ENCODE measurements at places on chromosomes 2 and 18.

DNA sequence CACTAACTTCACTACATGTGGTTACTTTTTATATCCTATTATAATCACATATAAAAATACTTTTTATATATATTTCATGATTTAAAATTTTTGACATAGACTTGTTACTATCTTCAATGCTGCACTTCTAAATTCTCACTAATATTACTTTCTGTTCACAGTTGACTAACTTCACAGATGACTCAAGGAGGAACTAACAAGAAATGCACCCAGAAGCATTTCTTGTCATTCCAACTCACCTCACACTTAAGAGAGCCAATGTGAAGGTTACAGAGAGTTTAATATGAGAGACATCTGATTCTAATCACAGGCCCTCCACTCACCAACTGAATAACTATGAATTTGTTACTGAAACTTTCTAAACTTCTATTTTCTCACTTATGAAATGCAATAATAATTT is 399.8 kb upstream of the SLC8A1 start:
- no peak for DNase-seq

- DNase-seq, result no peak
These were observed 66.8 kb downstream of the ZNF236 start for GRCh38 chr18:76889091-76889699.

DNA sequence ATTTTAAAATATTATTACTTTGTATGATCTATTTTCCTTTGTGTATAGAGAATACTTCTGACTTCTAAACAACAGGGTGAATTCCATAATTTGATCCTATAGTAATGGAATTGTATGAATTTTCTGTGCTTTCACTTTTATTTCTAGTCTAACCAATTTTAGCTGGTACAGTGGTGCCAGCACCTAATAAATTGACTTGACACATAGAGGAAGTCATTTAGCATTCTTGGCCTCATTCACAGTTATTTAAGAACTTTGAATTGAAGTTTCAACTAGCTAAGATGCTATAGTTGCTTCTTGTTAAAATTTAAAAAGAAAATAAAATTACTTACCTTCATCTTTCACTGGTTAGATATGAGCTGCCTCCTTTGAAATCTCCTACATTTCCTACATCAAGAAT is 220.4 kb downstream of the CPS1 start:
- no peak for DNase-seq

GRCh38 chr2:12717191-12718014 is 667 bp downstream of the TRIB2 start:
- DNase-seq, result peak; percentile 35

DNA sequence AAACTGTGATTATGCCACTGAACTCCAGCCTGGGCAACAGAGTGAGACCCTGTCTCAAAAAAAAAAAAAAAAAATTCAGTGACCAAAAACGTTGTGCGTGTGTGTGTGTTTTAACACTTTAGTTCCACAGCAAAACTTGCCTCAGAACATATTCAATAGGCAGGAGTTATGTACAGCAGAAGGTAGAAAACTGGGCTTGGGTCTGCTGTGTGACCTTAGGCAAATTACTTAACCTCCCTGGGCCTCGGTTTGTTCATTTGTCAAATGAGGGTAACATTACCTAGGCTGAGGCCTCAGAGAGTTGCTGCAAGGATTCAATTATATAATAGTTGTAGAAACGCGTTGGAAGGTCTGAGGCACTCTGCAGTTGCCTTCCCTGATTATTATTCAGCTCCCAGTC is 10.3 kb upstream of the SCG2 start:
- DNase-seq, result no peak

GRCh38 chr18:31301201-31301655 is 16.7 kb upstream of the DSG1 start:
- DNase-seq, result no peak

- DNase-seq, result no peak
These were observed 513.2 kb downstream of the RNF144A start for GRCh38 chr2:7430421-7430868.

DNA sequence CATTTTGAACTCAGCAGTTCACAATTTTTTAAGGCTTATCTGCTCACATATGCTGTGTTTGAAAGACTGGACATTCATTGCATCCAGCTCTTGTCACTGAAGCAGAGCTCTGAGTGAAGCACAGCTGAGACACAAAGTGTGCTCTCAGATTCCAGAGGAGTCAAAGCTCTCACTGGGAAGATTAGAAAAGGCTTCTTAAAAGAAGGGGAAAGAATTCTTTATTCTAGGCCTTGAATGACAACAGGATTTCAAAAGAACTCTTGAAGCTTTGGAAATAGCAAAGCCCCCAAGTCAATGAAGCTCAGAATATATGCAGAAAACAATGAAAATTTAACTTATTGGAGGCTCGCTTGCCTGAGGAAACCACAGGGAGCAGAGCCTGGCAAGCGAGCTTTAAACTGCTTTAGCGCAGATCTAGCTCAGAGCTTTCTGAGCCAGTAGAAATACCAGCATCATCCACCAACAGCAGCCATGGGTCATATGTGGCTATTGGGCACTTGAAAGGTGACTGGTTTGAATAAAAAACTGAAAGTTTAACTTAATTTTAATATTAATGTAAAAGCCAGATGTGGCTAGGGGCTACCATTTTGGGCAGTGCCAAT is 369.7 kb downstream of the OSR1 start:
- no peak for DNase-seq

DNA sequence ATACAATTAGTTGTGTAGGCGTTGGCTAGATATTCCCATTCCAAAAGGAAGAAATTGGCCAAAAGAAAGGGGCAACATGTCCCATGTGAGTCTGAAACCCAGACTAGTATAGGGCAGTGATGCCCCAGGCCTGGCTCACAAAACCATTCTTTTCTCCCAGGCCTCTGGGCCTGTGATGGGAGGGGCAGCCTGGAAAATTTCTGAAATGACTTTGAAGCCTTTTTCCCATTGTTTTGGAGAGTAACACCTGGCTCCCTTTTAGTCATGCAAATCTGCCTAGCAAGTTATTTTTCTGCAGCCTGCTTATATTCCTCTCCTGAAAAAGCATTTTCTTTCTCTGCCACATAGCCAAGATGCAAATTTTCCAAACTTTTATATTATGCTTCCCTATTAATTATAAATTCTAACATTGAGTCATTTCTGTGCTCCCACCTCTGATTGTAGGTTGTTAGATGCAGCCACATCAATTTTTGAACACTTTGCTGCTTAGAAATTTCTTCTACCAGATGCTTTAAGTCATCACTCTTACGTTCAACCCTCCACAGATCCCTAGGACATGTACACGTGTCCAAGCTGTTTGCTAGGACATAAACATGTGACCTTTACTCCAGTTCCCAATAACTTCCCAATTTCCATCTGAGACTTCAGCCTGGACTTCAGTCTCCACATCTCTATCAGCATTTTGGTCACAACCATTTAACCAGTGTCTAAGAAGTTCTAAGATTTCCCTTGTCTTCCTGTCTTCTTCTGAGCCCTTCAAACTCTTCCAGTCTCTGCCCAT is 76.1 kb upstream of the MC4R start:
- DNase-seq, result no peak

DNA sequence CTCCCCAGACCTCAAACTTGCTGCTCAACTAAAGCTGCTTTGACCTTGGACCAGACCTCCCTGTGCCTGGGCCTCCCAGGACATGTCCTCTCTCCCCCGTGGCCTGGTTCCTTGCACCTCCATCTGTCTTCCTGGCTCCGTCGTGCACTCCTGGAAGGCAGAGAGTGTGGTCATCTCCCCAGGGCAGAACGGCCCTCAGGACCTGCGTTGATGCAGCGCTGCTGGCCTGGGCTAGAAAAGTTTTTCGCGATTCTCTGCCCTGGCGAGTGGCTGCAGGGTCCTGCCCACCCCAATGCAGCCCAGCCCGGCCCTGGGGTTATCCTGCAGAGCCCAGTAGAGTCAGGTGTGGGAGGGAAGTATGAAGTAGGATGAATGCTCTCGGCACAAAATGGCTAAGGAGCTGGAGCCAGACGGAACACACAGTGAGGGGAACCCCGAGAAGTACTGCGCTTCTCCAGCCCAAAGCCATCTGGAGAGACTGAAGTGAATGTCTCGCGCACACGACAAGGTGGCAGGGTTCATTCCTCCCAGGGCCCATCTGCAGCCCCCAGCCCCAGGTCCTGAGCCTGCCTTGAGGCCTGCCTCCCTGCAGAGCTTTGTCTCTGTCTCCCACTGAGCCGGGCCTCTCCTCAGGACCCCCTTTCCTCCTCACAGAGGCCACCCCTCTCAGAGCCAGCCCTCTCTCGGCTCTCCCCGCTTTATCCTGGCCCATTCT is 41.7 kb downstream of the ATOH8 start:
- no peak for DNase-seq

DNA sequence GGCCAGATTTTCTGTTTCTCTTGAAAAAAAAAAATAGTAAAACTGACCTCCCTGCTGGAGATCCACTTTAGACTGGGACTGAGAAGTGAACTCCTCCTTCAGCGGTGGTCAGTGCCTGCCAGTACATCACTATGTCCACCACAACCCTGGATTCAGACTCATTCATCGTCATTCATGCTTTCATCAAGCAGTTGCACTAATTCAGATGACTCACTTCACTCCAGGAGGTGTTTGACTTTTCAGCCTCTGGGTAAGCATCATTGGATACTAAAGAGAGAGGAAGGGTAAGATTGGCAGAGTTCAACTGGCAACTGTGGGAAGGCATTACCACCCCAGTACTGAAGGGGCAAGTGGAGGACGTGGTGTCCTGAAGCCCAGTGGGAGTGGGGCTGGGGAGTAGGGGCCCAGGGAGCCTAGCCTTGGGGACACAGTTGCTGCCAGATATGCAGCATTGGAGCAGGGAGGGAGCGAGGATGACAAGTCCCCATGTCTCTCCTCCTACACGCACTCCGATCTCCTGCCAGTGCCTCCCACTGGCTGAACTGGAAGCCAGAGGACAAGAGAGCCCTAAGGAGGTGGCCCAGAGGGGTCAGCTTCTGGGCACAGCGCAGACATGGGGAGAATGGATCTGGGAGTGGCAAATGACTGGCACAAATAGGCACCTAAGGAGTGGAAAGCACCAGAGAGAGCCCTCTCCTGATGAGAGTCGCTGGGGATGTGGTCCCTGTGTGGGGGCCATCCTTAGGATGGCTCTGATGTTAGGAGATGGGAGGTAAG is 111.1 kb downstream of the TGFA start:
- no peak for DNase-seq

- DNase-seq, result no peak
These were observed 383.8 kb downstream of the FIGN start for GRCh38 chr2:163351966-163352365.

- no peak for DNase-seq
These were observed 76.9 kb upstream of the ASB18 start for GRCh38 chr2:236341067-236341466.

- no peak for DNase-seq
These were observed 5.8 kb upstream of the SLC20A1 start for GRCh38 chr2:112639936-112640335.

- DNase-seq, result no peak
These were observed 75.8 kb downstream of the KIDINS220 start for GRCh38 chr2:8761529-8762164.

DNA sequence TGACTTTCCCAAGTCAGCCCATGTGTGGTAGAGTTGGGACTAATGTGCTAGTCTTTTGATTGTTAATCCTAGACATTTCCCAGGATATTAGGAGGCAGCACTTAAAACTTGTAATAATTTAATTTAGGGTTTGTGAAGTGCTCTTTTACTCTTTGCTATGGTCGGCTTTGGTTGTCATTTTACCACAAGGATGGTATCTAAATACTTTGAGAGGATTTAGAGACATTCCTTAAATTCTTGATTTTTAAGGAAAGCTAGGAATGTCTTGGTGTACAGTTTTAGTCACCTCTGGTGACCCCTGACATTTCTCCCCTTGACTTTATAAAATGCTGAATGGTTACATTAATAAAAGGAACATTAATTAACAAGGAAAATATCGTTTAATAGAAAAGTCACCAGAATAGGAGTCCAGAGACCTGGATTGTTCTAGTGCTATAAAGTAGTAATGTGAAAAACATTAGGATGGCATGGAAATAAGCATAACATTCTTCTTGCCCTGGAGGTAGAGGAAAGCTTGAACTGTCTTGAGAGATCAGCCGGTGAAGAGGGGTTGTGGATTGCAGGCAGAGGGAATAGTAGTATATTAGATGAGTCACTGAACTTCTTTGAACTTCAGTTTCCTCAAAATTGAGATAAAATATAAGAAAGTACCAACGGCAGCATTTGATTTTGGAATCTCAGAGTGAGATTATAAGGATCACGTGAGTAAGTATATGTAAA is 209.2 kb downstream of the MCFD2 start:
- no peak for DNase-seq

- DNase-seq, result no peak
These were observed 40.7 kb upstream of the TRIM43 start for GRCh38 chr2:95551055-95551568.

All from stimulated activated CD8-positive, alpha-beta memory T cell treated with anti-CD3 and anti-CD28 coated beads, Interleukin-15, amount 100 ng/mL, for 48 hours (primary cell).